Stimulated activated CD4-positive, alpha-beta T cell treated with anti-CD3 and anti-CD28 coated beads, TNF-alpha, amount 100 ng/mL, for 4 hours (primary cell): ENCODE measurements at places on chromosomes 7 and 10.
A peak's percentile ranks its signal among the peaks of the same experiment; 100 is the strongest.

DNA sequence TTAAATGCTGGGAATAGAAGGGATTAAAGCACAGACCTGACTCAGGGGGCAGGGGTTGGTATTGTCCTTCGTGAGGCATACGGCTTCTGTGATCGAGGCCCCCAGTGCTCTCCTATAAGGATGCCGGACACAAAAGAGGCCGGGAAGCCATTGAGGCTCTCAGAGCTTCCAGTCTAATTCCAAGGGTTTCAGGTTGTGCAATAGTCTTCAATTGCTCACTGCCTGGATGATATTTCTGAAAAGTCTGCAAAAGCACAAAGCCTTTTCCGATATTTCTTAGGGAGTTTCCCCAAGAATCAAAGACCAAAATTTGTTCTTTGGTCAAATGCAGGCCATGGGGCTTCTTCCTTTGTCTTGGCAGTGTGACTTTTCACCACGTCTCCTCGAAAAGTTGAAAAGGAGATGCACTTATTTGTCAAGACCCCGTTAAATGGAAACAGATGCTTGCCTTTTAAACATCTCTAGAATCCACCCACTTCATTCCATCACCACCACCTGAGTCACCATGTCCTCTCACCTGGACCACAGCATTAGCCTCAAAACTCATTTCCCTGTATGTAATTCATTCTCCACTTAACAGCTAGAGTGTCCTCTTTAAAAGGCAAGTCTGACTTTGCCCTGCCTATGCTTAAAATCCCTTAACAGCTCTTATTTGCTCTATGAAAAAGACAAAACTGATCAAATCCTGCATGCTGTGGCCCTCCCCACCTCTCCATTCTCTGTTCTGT lies 134.8 kb upstream of the NAMPT start:
- DNase-seq, result no peak

- no peak for DNase-seq
These were observed 17.8 kb downstream of the CXCL12 start for GRCh38 chr10:44366941-44367630.

DNA sequence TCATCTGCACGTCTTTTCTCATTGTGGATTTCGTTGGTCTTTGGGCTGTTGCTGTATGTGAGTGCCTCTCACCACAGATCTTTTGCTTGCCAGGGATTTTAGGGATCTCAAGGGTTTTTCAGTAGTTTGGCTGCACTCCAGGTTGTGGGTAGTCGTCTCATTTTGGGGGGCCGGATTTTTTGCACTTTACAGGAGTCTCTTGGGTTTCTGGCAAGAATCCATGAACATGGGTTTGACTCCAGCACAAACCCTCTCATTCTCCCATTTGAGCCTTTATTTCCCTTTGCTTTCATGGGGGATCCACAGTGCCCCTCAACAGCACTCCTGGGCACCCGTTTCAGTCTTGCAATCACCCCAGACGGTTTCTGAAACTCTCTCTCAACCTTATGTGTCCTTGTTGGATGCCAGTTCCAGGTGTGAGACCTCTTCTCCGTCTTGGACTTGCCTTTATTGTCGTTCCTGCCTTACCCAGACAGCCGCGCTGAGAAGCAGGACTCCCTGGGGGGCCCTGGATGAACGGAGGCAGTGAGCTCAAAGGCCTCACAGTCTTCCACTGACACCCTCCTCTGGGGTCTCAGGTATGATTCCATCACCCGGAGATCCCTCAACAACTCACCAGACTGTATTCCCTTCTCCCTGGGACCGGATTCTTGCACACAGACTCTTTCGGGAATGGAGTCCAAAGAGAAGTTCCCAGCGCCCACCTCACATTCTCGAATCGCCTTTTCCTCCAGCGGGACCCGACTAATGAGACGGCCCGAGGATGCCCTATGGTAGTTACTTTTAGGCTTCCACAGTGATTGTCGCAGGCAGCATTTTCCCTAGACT lies 18.8 kb upstream of the ZNF273 start:
- DNase-seq, result no peak

GRCh38 chr7:35695473-35695850 lies 527 bp upstream of the HERPUD2 start:
- peak; percentile 9 for DNase-seq

DNA sequence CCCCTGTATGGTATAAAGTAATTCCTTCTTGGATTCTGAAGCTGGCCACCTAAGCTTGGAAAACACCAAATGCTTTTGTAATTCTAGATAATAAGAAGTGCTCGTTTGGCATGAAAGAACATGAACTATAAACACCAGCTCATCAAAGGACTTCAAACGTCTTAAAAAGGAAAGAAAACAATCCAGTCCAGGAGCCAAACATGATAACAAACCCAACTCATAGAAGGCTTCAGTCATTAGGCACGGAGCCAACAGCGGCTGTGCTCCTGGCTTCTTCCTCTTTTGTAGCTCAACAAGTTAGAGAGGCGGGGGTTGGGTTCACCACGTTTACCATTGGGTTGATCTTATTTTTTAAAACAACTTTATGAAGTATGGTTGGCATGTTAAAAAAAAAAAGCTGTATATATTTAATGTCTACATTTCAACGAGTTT lies 56.4 kb upstream of the ECHDC3 start:
- DNase-seq, result peak; percentile 16

DNA sequence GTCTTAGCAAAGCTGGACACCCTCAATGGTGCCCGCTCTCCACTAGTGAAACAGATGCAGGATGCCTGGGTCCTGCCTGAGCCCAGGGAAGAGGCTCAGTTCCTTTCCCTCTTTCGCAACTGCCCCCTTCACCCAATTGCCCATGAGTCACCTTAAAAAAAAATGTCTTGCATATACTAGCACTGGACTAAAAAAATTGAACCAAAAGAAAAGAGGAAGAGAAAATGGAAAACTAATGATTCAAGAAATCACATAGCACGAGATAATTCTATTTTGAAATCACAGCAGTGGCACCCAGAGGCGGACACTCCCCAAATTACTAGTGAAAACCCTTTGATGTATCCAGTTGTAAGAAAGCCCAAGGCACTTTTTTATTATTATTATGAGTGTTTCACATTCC lies 972.5 kb downstream of the LRMDA start:
- no peak for DNase-seq

- no peak for DNase-seq
These were observed 10.6 kb downstream of the ZCCHC24 start for GRCh38 chr10:79434821-79435251.

- DNase-seq, result no peak
These were observed 139.5 kb upstream of the CHST15 start for GRCh38 chr10:124232686-124233545.

- no peak for DNase-seq
These were observed 33.2 kb downstream of the SEMA3A start for GRCh38 chr7:84161398-84161797.
